Activated naive CD4-positive, alpha-beta T cell treated with Interleukin-2 at 50 U/mL for 16 hours (primary cell): ENCODE measurements at places on chromosomes 6 and 20.
A peak's percentile ranks its signal among the peaks of the same experiment; 100 is the strongest.

- DNase-seq = no peak
Observed at GRCh38 chr6:154408891-154409500, 52.4 kb upstream of the IPCEF1 start.

GRCh38 chr20:3927486-3928291, 38.5 kb downstream of the PANK2 start:
- no peak for DNase-seq

DNA sequence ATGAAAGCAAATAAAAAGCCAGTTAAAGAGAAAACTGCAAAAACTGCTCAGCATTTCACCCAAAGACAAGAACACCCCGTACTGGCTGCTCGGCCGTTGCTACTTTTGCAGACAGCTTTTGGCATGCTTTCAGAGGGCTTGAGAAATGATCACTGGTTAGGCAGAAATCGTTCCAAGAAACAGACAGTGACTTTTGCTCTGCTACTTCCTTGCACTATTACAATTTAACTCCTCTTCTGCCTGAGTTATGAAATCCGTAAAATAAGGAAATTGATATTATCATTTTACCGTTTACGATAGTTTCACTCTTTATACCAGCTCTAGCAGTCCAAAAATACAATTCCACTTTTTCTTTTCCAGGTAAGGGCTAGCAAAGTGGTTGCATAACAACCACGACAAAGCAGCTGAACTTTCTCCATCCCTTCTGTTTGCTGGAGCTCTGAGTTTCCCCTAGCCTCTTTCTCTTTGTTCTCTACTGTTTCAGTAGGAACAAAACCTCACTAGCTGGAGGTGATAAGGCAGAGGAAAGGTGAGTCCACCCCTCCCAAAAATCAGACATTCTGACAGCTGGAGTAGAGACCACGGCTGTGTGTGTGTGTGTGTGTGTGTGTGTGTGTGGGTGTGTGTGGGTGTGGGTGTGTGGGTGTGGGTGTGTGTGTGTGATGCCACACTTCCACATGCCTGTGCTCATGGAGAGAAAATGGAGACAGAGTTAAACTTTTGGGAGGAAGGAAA, 191.8 kb upstream of the RREB1 start:
- DNase-seq = no peak

DNA sequence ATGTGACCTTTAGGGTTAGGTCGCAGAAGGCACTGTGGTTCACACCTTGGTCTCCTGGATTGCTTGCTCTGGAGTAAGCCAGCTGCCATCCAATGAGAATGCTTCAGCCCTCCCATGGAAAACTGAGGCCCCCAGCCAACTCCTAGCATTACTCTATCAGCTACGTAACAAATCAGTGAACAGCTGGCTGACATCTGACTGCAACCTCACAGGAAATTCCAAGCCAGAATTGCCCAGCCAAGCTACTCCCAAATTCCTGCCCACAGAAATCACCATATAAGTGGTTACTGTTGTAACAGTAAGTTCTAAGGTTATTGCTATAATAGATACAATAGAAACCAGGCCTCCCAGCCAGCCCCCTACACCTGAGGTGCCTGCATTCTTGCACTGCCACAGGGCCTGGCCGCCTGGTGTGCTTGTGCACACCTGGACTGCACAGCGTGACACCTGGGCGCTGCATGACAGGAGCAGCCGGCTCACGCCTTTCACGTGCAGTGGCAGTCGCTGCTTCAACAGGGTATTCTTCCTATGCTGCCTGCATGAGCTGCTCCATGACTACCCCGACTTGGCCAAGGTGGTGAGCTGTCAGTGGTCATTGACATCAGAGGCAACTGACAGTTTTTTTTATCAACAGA, 429.7 kb upstream of the RUNX2 start:
- DNase-seq = no peak

DNA sequence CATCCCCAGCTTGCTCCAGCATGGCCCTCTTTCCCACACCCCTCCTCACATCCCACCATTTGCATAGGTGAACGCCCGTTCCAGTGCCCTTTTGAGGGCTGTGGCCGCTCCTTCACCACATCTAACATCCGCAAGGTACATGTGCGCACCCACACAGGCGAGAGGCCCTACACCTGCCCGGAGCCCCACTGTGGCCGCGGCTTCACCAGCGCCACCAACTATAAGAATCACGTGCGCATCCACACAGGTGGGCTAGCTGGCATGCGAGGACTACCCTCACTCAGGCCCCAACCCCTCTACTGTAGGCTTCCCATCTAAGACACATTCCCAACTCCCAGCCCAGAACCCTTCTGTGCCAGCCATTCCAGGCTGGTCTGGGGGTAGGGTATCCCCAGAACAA, 6.1 kb upstream of the DEF6 start:
- DNase-seq = no peak

GRCh38 chr6:119446115-119446554, 96.6 kb upstream of the MAN1A1 start:
- no peak for DNase-seq

DNA sequence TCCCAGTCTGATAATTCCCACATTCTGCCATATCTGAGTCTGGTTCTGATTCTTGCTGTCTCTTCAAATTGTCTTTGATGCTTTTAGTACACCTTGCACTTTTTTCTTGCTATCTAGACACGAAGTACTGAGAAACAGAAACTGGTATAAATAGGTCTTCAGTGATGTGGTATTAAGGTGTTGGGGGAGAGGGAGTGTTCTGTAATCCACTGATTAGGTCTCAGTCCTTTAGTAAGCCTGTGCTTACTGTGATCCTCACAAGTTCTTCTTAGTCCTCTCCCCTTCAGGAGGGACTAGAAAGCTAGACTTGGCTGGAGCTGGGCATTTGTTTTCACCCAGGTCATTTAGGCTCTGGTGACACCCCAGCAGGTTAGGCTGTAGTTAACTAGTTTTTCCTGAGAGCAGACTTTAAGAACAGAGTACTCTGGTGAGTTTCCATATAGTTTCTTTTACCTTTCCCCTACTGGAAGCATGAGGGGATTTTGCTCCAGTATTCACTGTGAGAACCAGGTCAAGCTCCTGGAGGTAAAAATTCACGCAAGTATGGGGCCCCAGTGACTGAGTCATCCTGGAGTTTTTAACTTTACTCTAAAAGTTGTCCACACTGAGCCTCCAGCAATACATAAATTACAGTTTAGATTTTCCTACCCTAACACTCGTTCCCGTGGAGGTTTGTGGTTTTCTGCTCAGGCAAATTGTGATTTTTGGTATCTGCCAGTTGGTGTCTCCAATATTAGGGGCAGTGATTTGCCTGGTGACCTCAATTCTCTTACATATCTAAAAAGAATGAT, 154.6 kb downstream of the CDKAL1 start:
- no peak for DNase-seq

DNA sequence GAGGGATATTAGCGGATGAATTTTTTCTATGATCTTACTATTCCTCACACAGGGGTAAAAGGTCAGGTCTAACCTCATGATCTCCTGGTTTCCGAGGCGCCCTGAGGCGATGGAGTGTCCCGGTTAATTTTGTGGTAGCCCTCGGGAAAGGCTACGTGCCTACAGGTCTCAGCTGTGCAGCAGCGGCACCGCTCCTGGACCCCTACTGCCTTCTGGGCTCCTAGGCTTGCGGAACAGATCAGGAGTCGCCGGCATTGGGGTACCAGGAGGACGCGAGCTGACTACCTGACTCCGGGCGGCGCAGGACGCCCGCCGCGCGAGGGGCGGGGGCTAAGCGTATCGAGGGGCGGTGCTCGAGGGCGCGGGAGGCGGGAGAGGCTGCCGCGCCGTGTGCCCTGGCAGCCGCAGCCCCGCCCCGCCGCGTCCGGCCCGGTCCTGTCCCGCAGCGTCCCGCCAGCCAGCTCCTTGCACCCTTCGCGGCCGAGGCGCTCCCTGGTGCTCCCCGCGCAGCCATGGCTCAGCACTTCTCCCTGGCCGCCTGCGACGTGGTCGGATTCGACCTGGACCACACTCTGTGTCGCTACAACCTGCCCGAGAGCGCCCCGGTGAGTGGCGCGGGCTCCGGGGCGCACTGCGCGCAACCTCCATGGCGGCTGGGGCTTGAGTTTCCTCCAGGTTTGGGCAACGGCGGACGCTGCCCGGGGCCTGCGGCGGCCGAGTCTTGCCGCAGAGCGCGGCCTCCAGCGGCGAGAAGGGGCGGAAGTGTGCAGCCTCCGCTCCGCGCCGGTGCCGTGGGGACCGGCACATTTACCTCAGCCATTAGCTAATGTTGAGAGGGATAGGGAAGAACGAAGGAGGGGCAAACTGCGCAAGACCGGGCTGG, at the start of gene NT5DC1:
Gene NT5DC1 (plus strand): TSS at position 435 of the 883 bp plus-strand sequence. CDS start 78 bp downstream, at position 513.
- DNase-seq = peak; percentile 90

DNA sequence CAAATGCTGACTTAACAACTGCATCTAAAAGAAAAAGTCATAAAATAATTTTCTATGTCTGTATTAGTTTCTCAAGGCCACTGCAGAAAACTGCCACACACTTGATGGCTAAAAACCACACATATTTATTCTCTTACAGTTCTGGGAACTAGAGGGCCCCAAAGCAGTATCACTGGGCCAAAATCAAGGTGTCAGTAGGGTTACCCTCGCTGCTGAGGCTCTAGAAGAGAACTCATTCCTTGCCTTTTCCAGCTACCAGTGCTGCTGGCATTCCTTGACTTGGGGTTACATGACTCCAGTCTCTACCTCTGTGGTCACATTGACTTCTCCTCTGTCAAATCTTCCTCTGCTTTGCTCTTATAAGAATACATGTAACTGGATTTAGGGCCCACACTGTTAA, 124.6 kb upstream of the THEMIS start:
- no peak for DNase-seq

- no peak for DNase-seq
Observed at GRCh38 chr20:25707695-25708094, 11.0 kb upstream of the ZNF337 start.

DNA sequence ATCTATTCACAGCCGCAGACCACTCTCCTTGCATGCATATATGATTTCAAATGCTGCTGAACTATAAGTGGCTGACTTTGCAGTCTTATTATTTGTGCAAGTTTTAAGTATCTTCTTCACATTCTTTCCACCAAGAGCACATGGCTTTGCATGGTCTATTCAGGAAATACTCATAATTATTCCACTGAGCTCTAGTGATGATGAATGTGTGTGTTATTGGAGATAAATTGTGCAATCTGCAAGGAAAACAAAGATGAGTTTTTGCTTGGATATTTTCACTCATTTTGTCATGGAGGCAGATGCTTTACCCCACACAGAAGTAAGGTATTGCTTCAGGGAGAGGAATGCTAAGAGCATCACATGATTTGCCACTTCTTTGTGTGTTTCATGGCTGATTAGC, 764.6 kb downstream of the TBC1D32 start:
- no peak for DNase-seq

GRCh38 chr20:61385296-61385695, 133.2 kb downstream of the CDH4 start:
- DNase-seq = no peak

GRCh38 chr20:362271-363254, 15.7 kb downstream of the NRSN2 start:
- DNase-seq = peak; percentile 54

DNA sequence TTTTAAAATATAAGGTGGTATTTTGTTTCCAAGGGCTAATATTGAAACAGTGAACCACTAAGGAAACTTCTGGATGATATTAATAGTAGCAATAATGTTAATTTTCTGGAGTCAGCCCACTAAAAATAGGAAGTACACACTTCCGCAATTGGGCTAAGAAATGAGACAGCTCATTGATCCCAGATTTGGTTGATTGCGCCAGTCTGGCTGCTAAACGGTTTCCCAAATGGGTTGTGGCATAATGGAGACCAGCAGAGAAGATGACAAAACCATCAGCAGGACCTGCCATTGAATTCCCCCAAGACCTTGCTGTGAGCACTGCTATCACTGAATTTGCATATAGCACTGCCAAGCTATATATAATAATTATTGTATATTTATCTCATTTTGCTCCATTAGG, 71.2 kb upstream of the SGK1 start:
- no peak for DNase-seq

- no peak for DNase-seq
Observed at GRCh38 chr20:23601715-23602114, 4.0 kb downstream of the CST9 start.

GRCh38 chr6:160462551-160463109, 114.5 kb downstream of the SLC22A3 start:
- DNase-seq = peak; percentile 41

GRCh38 chr6:157240059-157240959, 83.0 kb downstream of the TMEM242 start:
- DNase-seq = no peak

DNA sequence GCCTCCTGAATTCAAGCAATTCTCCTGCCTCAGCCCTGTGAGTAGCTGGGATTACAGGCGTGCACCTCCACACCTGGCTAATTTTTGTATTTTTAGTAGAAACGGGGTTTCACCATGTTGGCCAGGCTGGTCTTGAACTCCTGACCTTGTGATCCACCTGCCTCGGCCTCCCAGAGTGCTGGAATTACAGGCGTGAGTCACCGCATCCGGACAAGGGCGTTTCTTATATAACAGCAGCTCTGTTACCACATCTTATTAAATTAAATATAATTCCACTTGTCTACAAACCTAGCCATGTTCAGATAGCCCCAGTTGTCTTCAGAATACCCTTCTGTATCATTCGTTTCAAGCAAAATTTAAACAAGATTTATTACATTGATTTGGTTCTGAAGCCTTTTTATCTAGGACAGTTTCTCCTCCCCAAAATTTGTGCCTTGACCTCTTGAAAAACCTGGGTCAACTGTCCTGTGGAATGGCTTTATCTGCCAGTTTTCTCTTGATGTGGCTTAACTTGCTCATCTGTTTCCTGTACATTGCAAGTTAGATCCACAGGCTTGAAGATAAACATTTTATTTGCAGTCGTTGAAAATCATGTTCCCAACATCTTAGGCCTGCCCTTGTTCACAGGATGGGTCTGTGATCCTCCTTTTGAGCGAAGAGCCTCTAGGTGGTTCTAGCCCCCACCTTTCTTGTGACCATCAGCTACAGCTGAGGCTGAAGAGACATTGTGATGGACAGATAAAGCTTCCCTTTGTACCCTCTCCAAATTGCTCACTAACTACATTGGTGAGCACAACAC, 132.2 kb downstream of the ARID1B start:
- no peak for DNase-seq

DNA sequence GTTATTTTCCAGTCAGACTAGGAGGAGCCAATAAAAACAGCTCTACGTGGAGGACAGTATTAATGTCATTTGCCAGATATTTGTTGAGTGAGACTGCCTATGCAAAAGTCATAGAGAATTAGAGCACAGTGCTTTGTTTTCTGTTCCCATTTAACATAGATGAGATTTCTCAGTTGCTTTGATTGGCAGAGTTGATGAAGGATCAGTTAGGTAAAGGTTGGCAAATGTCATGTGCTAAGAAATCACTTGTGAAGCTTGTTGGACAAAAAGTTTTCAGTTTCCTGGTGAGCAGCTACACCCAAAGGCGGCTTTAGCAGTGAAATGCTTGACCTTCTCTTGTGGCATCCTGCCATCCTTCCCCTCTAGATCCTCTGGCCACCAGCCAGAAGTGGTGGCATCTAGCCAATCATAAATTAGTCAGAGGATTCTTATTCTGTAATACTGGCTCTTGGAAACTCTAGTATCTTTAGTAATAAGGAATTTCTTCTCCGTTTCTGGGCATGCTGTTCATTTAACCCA, 37.0 kb downstream of the BCKDHB start:
- DNase-seq = no peak

GRCh38 chr6:154995254-154996015, at the start of gene TIAM2:
Gene TIAM2, plus strand, starts transcription at chr6:154995315. Its CDS starts 133,909 bp downstream, at chr6:155129224.
- peak; percentile 27 for DNase-seq
